ENCODE measurements at places on chromosomes 2 and 18.

- no peak for DNase-seq
These were observed 40.1 kb downstream of the SLC4A1AP start for GRCh38 chr2:27703638-27704341.

DNA sequence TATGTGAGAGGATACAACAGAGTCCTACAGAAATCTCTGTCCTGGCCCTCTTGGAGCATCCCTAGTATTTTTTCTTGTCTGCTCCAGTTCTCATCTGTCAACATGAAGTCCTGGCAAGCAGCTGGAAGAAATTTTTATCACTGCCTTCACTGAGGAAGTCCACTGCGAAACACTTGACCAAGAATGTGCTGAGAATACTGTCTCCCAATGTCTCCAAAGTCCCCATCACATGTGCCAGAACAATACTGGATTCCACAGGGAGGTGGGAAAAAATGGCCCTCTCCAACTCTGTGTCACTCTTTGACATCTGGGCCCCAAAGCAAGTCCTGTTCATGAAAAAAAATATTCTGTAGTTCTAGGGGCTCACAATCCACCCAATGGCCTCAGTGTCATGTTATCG, 32.8 kb upstream of the PGAP1 start:
- DNase-seq = no peak

DNA sequence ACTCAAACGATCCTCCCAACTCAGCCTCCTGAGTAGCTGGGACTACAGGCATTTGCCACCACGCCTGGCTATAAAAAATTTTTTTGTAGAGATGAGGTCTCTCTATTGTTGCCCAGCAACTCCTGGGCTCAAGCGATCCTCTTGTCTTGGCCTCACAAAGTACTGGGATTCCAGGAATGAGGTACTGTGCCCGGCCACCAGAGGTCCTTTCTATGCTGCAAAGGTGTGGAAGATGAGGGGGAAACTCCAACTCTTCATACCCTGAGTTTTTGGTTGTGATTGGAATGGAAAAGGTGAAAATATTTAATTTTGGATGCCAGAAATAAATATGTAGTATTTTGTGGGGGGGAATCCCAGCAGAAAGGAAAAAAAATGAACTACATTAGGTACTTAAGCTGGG, 36.0 kb downstream of the MRPL33 start:
- DNase-seq = no peak

DNA sequence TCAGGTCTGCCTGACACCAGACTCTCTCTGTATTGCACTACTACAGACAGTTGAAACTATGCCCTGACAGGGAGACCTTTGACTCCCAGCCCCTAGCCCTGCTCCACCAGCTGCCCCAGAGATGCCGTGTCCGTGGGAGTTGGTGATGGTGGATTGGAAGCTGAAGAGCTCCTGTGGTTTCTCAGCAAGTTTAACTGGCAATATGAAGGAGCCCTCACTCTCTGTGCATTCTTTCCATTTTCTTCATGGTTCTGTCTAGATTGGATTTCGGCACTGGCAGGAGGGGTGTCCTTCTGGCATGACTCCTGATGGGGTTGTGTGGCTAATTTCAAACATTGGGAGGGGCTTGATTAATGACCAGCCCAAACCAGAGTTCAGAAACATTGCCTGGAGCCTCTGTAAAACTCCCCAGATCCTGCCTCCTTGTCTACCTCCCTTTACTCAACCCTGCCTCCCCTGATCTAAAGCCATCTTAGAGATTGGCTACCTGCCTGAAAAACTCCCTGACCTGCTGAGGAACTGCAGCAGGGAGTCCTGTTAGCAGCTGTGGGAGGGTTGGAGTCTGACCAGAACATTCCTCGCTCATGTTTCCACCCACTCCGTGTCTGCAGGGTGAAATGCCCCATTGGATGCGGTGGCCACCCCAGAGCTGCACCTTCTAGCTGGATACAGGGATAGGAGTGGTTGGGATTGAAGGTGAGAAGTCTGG, 206.9 kb upstream of the SPRED2 start:
- no peak for DNase-seq

GRCh38 chr2:54259413-54260240, 3.6 kb upstream of the TSPYL6 start:
- DNase-seq = no peak
